Stimulated activated CD8-positive, alpha-beta memory T cell treated with anti-CD3 and anti-CD28 coated beads, Interleukin-4, amount 100 ng/mL, for 48 hours (primary cell): ENCODE measurements at places on chromosomes 3 and 15.

- no peak for DNase-seq
Observed at GRCh38 chr3:4735243-4735642, 242.1 kb downstream of the ITPR1 start.

GRCh38 chr3:119229190-119229589 lies 11.5 kb downstream of the B4GALT4 start:
- DNase-seq, result no peak

DNA sequence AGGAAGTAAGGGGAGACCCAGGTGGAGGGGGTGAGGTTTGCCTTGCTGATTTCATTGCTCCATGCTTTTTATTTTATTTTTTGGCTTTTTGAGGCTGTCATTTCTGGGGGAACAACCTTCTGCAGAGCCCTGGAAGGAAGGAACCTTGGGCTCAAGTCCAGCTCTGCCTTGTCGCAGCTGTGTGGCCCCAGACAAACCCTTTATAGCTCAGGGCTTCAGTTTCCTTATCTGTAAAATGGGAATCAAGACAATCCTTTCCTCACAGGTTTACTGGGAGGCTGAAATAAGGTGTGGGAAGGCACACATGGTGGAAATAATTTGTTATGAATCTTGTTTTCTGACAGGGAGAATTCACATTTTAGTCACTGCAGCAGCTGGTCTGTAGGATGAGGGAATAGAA lies 45.4 kb upstream of the CTSH start:
- no peak for DNase-seq

GRCh38 chr3:125332504-125332903 lies 42.6 kb downstream of the ZNF148 start:
- DNase-seq, result no peak
